ENCODE measurements at places on chromosomes 3 and 15.

DNA sequence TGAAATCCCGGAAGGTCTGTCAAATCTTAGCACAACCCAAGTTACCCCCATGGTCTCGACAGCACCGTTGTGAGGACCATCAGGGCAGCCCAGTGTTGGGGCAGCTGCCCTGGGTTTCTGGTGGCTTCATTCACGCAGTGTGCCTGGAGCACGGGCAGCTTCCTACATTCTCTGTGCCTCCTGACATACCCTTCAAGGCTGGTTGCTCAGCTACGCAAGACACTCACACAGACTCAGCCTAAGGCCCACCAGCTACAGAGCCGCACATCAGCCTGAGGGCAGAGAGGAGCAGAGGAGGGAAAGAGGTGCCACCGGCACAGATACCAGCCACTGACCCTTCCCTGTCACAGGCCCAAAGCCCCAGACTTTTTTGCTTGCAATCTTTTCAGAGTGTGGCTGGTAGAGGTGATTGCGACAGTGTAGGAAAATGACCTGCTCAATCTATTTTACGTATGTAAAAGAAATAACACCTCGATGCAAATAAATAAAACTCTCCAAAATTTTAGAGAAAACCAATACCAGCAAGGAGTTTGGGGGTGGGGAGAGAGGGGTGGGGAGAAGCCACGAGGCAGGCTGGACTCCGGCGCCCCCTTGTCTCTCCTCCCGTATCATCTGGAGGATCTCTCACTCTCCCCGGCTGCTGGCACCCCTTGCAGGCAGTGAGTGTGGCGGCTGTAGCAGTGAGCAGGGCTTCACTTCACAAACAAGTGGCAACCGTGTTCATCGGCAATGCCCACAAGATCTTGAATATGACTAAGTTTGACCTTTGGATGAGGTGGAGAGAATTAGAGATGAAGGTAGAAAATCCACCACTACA is 12.7 kb downstream of the CSPG5 start:
- DNase-seq: no peak

DNA sequence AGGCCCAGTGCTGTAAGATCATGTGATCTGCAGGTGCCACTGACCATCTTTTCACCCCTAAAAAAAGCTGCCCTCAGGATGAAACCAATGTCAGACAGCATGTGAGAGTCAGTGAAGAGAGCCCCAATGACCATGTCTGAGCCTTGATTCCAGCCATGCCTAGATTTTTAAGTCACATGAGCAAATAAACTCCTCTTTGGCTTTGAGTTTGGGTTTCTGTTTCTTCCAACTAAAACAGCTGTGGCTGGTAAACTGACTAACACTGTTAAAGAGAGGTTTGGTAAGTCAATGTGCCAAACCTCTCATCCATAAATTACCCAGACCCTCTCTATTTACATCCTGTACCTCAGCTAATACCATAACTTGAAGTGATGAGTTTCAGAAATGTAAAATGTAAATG is 8.3 kb downstream of the MYO5A start:
- DNase-seq: no peak

DNA sequence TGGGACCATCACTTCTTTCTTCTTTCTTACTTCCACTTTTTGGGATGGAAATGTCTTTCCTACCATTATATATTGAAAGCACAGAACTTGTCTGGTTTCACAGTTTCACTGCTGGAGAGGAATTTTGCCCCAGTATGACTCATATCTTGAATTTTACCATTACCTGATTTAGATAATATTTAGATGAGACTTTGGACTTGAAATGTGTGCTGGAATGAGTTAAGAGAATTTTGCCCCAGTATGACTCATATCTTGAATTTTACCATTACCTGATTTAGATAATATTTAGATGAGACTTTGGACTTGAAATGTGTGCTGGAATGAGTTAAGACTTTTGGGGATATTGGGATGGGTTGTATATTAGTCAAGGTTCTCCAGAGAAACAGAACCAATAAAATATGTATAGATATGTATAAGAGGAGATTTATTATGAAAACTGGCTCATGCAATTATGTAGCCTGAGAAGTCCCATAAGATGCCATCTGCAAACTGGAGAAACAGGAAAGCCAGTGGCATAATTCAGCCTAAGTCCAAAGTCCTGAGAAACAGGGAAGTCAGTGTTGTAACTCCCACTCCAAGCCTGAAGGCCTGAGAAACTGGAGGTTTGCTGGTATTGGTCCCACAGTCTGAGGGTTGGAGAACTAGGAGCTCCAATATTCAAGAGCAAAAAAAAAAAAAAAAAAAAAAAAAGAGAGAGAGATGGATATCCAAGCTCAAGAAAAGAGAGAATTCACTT is 1029.2 kb downstream of the EPHA3 start:
- no peak for DNase-seq

GRCh38 chr3:191333298-191333880 is 3.1 kb upstream of the UTS2B start:
- no peak for DNase-seq

DNA sequence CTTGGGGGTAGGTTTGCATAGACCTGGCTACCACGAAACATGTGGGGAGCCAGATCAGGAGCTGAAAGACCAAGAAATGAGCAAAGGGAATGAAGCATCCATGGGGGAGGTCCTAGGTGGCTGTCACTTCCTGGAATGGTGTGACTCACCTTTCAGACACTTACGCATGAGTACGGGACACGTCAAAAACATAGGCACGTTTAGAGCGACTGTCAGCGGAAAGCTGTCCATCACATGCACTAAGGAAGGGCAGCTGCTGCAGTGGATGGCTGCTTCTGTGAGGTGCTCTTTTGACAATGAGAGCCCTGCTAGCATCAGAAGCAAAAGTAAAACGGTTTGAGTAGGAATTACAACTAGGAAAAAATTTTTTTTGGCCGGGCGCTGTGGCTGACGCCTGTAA is 244.6 kb upstream of the CCDC54 start:
- DNase-seq: no peak

GRCh38 chr3:38270606-38271005 is 5.0 kb downstream of the SLC22A13 start:
- DNase-seq: no peak

DNA sequence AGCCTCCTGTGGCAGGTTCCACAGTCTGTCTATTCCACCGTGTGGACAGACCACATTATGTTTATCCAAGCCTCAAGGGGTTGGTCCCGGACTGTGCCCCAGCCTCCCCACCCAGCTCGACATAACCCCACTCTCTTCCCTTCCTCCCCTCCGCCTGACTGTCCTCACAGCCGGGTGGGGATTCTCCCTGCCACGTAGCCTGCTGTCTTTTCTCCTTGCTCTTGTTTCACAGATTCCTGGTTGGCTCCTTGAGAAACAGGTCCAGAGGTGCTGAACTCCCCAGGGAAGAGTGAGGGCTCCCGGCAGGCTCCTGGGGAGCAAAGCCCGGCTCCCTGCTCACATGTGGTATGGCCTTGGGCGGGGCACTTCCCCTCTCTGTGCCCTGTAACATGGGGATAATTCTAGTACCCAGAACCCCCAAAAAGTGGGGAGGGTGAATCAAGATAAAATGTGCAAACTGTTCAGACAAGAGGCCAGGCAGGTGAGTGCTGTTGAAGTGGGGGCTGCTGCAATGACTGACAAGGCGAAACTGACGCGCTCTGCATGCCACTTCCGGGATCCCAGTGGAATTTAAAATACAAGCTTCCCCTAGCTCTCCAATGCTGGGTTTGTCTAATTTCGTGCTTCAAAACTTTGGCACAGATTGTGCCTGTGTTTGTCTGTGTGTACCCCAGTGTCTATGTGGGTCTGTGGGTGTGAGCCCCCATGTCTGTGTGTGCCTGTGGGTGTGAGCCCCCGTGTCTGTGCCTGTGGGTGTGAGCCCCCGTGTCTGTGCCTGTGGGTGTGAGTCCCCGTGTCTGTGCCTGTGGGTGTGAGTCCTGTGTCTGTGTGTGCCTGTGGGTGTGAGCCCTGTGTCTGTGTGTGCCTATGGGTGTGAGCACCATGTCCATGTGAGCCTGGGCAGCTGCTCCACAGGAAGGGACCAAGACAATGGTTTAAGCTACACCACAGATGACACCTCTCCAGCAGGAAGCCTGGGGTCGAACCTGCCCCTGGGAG is 160.6 kb upstream of the IQSEC1 start:
- DNase-seq: no peak

- no peak for DNase-seq
These were observed 40.1 kb downstream of the GASK1A start for GRCh38 chr3:43019006-43019809.

DNA sequence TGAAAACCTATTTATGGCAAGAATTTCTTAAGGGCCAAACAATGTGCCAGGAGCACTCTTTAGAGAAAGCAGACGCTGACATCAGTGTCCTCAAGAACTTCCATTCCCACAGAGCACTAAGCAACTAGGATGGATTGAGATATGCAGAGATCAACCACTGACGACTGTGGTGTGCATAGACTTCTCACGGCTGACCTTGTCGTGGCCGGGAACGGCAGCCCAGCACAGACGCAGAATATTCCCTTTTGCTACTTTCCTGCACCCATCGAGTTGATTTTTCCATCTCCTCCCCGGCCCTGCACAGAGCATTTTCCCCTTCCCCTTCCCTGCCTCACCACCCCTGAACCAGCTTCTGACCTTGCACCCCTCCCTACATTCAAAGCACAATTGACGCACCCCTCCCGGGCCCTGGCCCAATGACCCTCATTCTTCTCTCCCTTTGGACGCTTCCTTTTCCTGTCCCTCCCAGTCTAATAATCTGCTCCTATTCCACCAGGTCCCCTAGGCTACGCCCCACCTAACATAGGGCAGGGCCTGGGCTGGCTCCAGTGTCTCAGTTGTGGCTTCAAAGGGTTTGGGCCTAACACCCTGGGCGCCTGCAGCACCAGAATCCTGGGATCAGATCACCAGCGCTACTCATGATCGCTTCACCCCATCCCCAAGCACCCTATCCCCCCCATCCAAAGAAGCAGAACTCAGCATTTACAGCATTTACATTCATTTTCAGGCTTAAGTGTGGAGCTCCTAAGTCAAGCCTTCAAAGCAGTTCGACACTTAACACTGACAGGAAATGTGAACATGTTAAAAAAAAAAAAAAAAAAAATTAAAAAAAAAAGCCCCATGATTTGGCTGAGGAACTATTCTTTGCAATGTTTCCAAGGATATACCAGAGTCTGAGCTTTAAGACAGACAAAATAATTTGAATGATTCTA is 151.2 kb downstream of the FOXP1 start:
- no peak for DNase-seq

- no peak for DNase-seq
These were observed 135.1 kb upstream of the UBP1 start for GRCh38 chr3:33575311-33575710.

- no peak for DNase-seq
These were observed 24.9 kb downstream of the SLCO2A1 start for GRCh38 chr3:134004841-134005240.

- DNase-seq: no peak
These were observed 38.5 kb upstream of the C15orf39 start for GRCh38 chr15:75163150-75163564.

DNA sequence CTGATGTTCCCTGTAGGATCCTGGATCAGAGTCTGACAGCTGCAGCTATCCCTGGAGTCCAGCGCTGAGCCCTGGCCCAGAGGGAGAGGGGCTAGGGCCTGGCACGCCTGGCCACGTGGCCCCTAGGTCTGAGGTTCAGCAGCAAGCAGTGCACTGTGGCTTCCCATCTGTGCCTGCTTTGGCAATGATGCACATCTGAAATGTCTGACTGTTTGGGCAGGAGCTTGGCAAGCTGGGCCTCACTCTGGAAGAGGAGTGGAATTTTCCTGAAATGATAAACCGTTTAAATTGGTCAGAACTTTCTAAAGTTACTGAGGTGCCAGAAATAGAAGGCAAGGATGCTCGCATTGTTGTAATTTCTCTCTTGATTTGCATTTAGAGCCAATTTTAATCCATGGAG is 48.8 kb upstream of the MRPS22 start:
- no peak for DNase-seq

- no peak for DNase-seq
These were observed 54.4 kb downstream of the CNTN4 start for GRCh38 chr3:2153053-2153452.

GRCh38 chr3:150490277-150490986 is 55.9 kb downstream of the SERP1 start:
- no peak for DNase-seq

DNA sequence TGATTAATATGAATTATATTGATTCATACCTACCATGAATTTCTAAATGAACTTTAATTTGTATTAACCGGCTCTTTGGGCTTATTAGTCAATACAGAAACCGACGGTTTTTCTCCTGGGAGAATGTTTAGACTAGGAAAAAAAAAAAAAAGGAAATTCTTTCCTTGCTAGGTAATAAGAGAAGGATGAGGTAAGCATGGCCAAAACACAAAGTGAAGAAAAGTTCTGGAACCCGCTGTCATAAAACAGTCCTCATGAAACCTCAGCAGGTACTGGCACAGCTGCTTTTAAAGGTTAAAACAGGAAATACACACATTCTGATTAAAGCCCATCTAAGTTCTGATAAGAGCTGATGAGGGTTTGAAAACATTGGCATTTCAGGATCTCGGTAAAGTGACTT is 30.8 kb upstream of the PSTPIP1 start:
- DNase-seq: no peak

DNA sequence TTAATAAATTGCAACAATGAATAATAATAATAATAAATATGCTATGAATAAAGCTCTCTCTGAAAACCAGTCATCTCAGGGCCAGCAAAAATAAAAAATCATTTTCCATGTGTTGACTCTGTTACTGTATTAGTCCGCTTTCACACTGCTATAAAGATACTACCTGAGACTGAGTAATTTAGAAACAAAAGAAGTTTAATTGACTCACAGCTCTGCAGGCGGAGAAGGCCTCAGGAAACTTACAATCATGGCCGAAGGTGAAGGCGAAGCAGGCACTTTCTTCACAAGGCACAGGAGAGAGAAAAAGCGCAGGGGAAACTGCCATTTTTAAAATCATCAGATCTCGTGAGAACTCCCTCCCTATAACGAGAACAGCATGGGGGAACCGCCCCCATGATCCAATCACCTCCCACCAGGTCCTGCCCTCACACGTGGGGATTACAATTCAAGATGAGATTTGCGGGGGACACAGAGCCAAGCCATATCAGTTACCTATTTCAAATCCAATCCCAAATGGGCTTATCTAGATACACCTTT is 224.1 kb downstream of the IGSF11 start:
- no peak for DNase-seq

GRCh38 chr3:122365073-122365472 is 18.0 kb downstream of the MIX23 start:
- no peak for DNase-seq

DNA sequence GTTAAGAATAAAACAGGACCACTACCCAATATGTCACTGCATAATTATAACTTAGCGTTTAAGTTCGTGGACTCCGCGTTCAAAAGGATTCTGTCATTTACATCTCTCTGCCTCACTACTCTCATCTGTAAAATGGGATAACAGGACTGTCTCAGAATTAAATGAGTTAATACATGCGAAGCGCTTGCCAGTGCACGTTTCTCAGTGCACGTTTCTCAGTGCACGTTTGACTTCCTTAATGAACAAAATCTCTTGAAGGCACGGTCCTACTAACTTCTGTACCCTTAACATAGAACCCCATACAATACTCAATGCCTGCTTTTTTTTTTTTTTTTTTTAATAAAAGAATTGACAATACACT is 499 bp downstream of the RABL3 start:
- no peak for DNase-seq

GRCh38 chr15:77664428-77664827 is 31.7 kb upstream of the LINGO1 start:
- DNase-seq: no peak
